ENCODE measurements at places on chromosomes 5 and 9.

GRCh38 chr5:72412283-72413055 is 92.3 kb downstream of the PTCD2 start:
- DNase-seq, result no peak

DNA sequence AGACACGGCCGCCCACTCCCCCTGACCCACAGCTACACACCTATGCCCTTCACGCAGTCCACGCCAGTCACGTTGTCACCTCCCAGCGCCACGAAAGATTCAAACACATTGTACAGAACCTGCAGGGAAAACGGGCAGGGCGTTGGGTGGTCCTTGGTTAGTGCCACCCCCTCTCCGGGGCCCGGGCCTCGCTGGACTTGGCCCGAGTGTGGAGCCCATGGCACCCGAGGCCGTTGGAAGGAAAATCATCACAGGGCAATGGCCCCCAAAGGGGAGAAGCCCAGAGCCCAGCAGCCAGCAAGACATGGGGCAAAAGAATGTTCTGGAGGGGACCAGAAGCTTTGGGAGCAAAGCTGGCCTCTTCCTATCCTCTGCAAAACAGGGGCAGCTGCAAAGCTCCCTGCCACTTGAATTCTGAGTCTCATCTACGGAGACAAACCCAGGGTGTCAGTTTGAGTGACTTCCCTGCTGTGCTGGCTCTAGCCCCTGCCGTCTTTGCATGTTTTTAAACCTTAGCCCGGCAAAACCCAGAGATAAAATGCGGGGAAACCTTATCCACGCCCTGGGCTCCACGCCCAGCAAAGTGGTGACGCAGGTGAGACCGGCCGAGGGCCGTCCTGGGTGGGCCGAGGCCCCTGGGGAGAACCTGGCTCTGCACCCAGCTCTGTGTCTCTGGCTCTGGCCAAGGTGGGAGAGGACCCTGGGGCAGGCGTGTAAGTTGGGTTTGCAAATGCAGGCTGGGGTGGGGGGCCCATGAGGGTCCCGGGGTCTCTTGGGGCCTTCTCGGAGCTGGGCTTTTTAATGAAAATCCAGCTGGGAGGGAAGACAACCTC is 38.9 kb downstream of the SLC9A3 start:
- no peak for DNase-seq

- DNase-seq, result no peak
Observed at GRCh38 chr5:153658606-153659005, 168.1 kb downstream of the GRIA1 start.

GRCh38 chr5:132764671-132765238 is 12.3 kb downstream of the SEPTIN8 start:
- no peak for DNase-seq

Measured in esophagus squamous epithelium (tissue), 5 donors.